GM03348 (cell line): ENCODE measurements at places on chromosomes 1 and 21.
A peak's percentile ranks its signal among the peaks of the same experiment; 100 is the strongest.

- no peak for DNase-seq
Measured at GRCh38 chr21:44571296-44571695, 2.2 kb upstream of the KRTAP10-4 start.

DNA sequence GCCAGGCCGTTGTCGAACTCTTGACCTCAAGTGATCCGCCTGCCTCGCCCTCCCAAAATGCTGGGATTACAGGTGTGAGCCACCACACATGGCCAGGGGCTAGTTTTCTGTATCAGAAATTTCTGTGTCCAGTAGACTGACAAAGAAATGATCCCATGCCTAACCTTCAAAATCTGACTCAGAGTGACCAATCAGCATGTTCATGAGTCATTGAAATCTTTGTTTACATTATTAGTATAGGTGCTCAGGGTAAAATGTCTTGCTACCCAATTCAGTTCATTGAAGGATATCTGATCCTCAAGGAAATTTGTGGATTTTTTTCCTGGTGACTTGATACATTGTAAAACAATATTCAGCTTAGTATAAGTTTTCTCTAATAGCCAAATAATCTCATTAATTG lies 11.0 kb upstream of the LDLRAD2 start:
- no peak for DNase-seq

GRCh38 chr1:234608911-234609690 lies 877 bp downstream of the IRF2BP2 start:
- peak; percentile 46 for DNase-seq

DNA sequence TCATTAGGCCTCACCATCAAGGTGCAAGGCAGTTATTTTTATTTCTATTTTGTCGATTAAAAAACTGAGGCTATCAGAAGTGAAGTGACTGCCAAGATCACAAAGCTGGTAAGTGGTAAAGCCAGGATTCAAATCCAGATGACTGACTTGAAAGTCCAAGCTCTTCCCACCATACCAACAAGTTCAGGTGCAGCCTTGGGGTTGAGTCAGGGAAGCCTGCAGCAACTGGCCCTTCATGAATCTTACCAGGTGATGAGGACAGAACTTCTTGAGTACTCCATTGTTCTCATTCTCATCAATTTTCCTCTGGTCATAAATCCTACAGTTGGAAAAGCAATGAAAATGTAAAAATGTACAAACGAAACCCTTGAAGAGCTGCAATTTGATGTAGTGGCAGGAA lies 20.2 kb downstream of the PEA15 start:
- no peak for DNase-seq

- DNase-seq: no peak
Measured at GRCh38 chr1:155695072-155695471, 6.2 kb downstream of the DAP3 start.

- DNase-seq: no peak
Measured at GRCh38 chr1:47554901-47555300, 117.1 kb downstream of the FOXD2 start.

- peak; percentile 57 for DNase-seq
Measured at GRCh38 chr1:156241311-156241811, 623 bp upstream of the BGLAP start.

GRCh38 chr1:35726450-35727433 lies 8.1 kb upstream of the C1orf216 start:
- peak; percentile 83 for DNase-seq

GRCh38 chr1:49160677-49161076 lies 384.0 kb upstream of the BEND5 start:
- DNase-seq: no peak

DNA sequence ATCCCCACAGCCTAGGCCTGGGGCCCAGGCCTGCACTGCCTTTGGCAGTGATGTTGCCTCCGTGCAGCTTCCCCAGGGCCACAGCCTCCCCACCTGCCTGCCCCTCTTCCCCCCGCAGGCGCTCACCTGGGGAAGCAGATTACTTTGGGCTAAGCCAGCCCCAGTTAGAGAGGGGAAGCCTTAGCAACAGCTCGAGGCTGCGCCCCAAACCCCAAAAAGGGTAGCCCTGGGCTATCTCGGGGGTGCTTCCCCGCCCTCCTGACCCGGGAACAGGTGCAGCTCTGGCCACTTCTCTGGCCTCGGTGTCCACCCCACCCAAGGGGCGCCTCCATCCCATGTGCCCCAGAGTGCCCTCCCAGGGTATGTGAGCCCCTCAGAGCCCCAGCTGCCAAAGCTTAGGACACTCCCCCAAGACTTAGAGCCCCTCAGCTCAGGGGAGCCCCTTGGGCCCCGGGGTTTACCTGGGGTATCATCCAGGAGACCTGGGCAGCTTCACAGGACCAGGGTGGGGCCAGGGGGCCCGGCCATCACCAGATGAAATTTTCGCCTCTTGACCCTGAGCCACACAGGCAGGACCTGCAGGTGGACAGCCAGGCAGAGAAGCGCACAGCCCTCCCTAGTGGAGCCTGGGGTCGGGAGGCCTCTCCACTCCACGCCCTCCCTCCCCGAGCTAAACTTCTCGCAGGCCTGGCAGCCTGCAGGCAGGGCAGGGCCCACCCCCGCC lies 3.3 kb upstream of the TTC34 start:
- no peak for DNase-seq

DNA sequence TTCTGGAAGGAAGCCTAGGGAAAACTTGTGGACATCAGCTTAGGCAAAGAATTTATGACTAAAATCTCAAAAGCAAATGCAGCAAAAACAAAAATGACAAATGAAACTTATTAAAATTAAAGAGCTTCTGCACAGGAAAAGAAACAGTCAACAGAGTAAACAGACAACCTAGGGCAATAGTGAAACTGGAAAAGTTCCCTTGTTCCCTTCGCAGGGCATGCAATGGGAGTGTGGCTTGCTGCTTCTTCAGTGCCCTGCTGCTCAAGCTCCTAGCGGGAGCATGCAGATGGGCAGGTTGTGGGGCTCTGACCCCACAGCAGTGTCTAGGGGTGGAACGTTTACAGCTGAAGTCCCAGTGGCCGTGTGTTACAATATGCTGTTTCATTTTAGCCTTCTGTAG lies 1797.4 kb downstream of the NCAM2 start:
- DNase-seq: no peak

DNA sequence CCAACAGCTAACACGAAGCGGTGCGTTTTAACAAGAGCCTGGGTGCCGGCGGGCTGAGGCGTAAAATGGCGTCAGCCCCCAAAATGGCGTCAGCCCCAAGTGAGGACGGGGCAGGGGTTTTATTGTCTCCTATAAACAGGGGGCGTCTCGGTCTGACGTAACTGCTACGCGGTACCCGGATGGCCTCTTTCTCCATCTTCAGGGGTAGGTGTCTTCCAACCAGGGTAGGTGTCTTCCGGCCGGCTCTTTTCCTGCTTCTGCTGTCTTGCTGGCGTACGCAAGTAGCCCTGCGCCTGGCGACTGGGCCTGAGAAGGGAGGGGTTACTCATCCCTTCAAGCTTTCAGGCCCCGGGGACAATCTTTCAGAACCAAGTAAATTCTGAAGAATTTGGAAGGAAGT lies 45.3 kb downstream of the LGR6 start:
- DNase-seq: no peak

GRCh38 chr1:65719391-65719790 lies 73.3 kb upstream of the PDE4B start:
- no peak for DNase-seq
